ENCODE measurements at places on chromosomes 6 and 20.

DNA sequence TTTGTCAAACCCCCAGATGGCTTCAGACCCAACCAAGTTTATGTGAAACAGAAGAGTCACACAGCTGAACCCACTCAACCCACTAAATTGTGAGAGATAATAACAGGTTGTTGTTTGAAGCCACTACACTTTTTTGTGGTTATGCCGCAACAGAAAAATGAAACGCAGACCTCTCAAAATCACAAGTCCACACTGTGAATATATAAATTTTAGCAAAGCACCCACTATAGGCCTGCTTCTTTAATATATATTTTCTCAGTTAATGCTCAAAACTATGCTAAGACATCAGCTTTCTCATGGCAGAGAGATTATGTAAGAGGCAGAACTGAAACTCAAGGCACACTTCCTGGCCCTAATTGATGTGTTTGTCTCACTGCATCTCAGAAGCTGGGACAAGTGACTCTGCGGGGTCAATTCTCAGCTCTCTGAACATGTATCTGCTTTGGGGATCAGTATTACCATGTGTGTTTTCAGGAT lies 27.7 kb downstream of the MAP3K5 start:
- DNase-seq = no peak

- peak; percentile 2 for DNase-seq
Measured at GRCh38 chr6:129621252-129621651, 88.7 kb downstream of the ARHGAP18 start.

GRCh38 chr20:14234666-14235295 lies 102.6 kb downstream of the FLRT3 start:
- no peak for DNase-seq

DNA sequence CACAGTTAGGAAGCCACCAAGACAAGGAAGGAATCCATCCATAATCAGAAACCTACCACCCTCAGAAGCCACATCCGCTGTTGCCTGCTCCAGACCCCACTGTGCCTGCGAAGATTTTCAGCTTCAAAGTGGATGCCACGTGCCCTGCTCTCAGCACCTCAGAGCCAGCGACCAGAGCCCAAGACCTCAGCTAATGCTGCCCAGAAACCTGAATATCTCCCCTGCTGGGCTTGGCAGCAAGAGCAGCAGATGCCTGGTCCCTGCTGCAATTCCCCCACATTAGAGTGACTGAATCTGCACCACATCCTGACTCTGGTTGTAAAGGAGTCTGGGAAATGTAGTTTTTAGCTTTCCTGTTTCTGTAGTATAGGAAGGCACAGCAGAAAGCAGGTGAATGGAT lies 10.7 kb upstream of the ULBP3 start:
- peak; percentile 17 for DNase-seq

DNA sequence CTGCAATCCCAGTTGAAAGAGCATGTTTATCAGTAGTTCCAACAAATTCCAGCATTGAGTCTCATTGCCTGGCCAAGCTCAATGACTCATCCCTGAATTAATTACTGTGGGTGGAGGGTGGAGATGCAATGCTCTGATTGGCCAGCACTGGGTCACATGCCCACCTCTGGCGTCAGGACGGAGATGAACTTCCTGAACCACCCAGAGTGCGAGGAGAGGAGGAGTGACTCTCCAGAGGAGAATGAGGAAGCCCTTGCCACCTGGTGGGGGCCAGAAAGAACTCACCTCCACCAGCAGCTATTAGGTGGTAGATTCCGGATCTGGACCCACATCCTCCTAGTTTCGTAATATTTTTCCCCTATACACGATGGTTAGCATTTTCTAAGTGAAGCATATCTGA lies 283.9 kb downstream of the TBC1D7 start:
- DNase-seq = no peak

- DNase-seq = no peak
Measured at GRCh38 chr6:29816030-29816429, 11.6 kb upstream of the HLA-G start.
